M059J (cell line): ENCODE measurements at places on chromosomes 11 and 22. TPM values are rescaled to one million over a fixed set of nuclear protein-coding genes. Genes with fewer than 3 reads are reported as not detected.

Gene CLMP
- total RNA-seq = 27.6 and 31.8 TPM in 2 replicates

Gene APOL4
- 0.10 TPM in 1 of 2 replicates, not detected in the other for total RNA-seq

Gene CCDC87
- total RNA-seq = 0.17 TPM in 1 of 2 replicates, not detected in the other

Gene ROBO4
- total RNA-seq = 0.20 and 0.99 TPM in 2 replicates

Gene GSTT2
- 0.99 and 1.3 TPM in 2 replicates for total RNA-seq

Gene NPAS4
- not detected in 2 replicates for total RNA-seq

Gene IGSF22
- not detected in 2 replicates for total RNA-seq

Gene LYVE1
- 0.15 TPM in 1 of 2 replicates, not detected in the other for total RNA-seq

Gene MMP13
- total RNA-seq = 96.9 and 103 TPM in 2 replicates

Gene PLEKHB1
- 0.76 TPM in 1 of 2 replicates, not detected in the other for total RNA-seq

Gene DRICH1
- not detected in 2 replicates for total RNA-seq

Gene CECR2
- total RNA-seq = not detected in 2 replicates

Gene TRIM51
- not detected in 2 replicates for total RNA-seq

Gene LRRC56
- 0.25 and 0.34 TPM in 2 replicates for total RNA-seq

Gene OR8D4
- not detected in 2 replicates for total RNA-seq

Gene P2RX6
- 2.1 and 3.6 TPM in 2 replicates for total RNA-seq

Gene APOA4
- not detected in 2 replicates for total RNA-seq

Gene HORMAD2
- 0.22 TPM in 1 of 2 replicates, not detected in the other for total RNA-seq

Gene TRPC6
- not detected in 2 replicates for total RNA-seq

Gene C11orf42
- not detected in 2 replicates for total RNA-seq

Gene TECTA
- 0.17 and 0.32 TPM in 2 replicates for total RNA-seq

Gene LSP1
- total RNA-seq = 1.8 and 4.0 TPM in 2 replicates

Gene PAX6
- total RNA-seq = 30.6 and 36.2 TPM in 2 replicates

Gene SCGB1D2
- not detected in 2 replicates for total RNA-seq

Gene CCDC188
- 0.69 TPM in 1 of 2 replicates, not detected in the other for total RNA-seq

Gene TRIM48
- not detected in 2 replicates for total RNA-seq

Gene PRR33
- total RNA-seq = not detected in 2 replicates

Gene GLB1L2
- not detected in 2 replicates for total RNA-seq

Gene CDC45
- 26.1 and 32.2 TPM in 2 replicates for total RNA-seq

Gene GLYAT
- total RNA-seq = not detected in 2 replicates

Gene ZMAT5
- 19.4 and 27.5 TPM in 2 replicates for total RNA-seq

Gene NEU3
- 7.2 and 8.2 TPM in 2 replicates for total RNA-seq

Gene SCGB2A2
- total RNA-seq = not detected in 2 replicates

Gene PIK3C2A
- total RNA-seq = 23.3 and 29.8 TPM in 2 replicates

Gene KRTAP5-2
- total RNA-seq = not detected in 2 replicates

Gene B4GALNT4
- total RNA-seq = 2.8 and 9.4 TPM in 2 replicates

Gene ALDH3B1
- total RNA-seq = 11.0 and 16.8 TPM in 2 replicates

Gene OR51B5
- not detected in 2 replicates for total RNA-seq

Gene C22orf42
- not detected in 2 replicates for total RNA-seq

Gene CBLIF
- total RNA-seq = not detected in 2 replicates

Gene APOL3
- total RNA-seq = 11.7 and 12.4 TPM in 2 replicates

Gene OR9I1
- total RNA-seq = not detected in 2 replicates

Gene PIK3IP1
- total RNA-seq = 1.0 and 1.9 TPM in 2 replicates

Gene DLG2
- total RNA-seq = 0.37 TPM in 1 of 2 replicates, not detected in the other

Gene ADAMTS15
- total RNA-seq = 6.9 and 10.9 TPM in 2 replicates

Gene PATE4
- total RNA-seq = not detected in 2 replicates

Gene H19
- total RNA-seq = 0.17 TPM in 1 of 2 replicates, not detected in the other

Gene BBOX1
- total RNA-seq = not detected in 2 replicates

Gene MUS81
- total RNA-seq = 22.7 and 42.4 TPM in 2 replicates

Gene NEFH
- not detected in 2 replicates for total RNA-seq
